ENCODE measurements at places on chromosomes 1 and 21. TPM values are rescaled to one million over a fixed set of nuclear protein-coding genes. Genes with fewer than 3 reads are reported as not detected.
A peak's percentile ranks its signal among the peaks of the same experiment; 100 is the strongest.

- H3K4me3 ChIP-seq, result no peak overlapping the region
- H3K36me3 ChIP-seq, result peaks cover 24% of the 10 kb centered on the region
- DNase-seq, result no peak
- H3K4me1 ChIP-seq, result peaks cover 15% of the 10 kb centered on the region
- no peak overlapping the region for H3K27ac ChIP-seq
Observed at GRCh38 chr1:30875916-30876315, 32.6 kb downstream of the SDC3 start.

FCGR3A gene
- 14.2 TPM for total RNA-seq

DNA sequence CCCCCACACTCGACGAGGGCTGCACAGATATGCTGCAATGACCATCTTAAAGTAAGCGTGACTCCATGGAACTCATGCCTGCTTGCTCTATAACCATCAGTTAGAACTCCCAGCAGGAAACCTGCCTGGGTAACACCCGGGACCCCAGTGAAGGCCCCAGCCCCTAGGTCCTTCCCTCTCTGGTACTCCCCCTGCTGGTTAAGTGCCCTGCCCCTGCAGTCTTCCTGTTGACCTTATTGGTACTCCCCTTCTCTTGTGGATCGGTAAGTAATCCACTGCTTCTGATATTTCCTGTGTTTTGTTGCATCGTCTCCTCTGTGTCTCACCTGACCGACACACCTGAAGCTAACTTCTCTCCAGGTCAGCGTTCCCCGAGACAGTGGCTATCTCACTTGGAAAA is 104.8 kb upstream of the COG2 start:
- H3K27me3 ChIP-seq, result no peaks in the 10 kb centered on the region
- H3K4me3 ChIP-seq, result no peak overlapping the region
- H3K36me3 ChIP-seq, result no peaks in the 10 kb centered on the region
- DNase-seq, result no peak
- H3K4me1 ChIP-seq, result no peaks in the 10 kb centered on the region
- H3K27ac ChIP-seq, result no peak overlapping the region

RIPPLY3 gene
- total RNA-seq, result not detected

CENPF gene
- 6.4 TPM for total RNA-seq

SFPQ gene
- total RNA-seq, result 197 TPM

DNA sequence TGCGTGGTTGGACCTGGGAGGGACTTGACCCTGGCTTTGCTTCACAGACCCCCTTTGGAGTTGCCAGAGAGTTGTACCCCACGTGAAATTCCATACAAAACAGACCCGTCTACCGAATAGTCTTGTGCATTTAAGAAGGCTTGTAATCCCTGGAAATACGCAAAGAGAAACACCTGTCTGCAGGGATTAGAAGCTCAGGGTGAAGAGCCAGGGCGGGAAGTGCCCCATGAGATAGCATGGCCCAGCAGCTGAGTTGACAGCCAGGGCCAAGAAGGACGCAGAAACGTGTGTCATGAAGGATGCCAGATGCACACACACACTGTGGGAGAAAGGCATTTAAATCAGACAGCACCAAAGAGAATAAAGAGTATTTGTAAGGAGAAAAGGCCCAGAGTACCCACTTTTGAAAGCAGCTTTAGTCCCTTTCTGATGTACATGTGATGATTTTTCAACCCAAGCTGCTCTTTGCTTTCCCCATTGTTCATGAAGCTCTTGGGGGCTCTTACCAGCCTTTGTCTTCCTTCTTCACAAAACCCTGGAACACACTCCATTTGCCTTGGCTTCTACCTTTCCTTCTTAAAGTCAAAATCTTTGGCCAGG is 46.6 kb downstream of the PCP4 start:
- no peak overlapping the region for H3K27ac ChIP-seq
- H3K36me3 ChIP-seq, result no peaks in the 10 kb centered on the region
- H3K27me3 ChIP-seq, result no peaks in the 10 kb centered on the region
- H3K4me1 ChIP-seq, result no peaks in the 10 kb centered on the region
- no peak overlapping the region for H3K4me3 ChIP-seq

PDC gene
- not detected for total RNA-seq

DNA sequence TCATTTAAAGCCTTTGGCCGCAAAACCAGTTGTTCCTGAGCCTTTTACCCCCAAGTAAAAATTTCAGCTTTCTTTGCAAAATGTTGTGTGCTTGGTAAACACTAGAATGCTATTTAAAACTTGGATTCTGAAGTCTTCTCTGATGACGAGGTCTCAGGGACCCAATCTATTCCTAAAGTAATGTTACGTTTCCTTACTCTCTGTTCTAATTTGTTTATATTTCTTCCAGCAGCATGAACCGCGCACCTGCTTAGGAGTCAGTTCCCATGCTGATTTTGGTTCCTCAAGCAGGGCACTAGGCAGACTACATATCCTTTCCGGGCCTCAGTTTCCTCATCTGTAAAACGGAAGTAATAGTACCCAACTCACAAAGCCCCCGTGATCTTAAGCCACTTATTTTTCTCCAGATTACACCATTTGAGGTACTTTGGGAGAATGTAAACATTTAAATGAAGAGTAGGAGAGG is 969 bp upstream of the ALDH4A1 start:
- no peaks in the 10 kb centered on the region for H3K27me3 ChIP-seq
- H3K4me1 ChIP-seq, result peaks cover 48% of the 10 kb centered on the region
- H3K4me3 ChIP-seq, result peak overlapping the region; percentile 75
- H3K27ac ChIP-seq, result peak overlapping the region; percentile 87
- H3K36me3 ChIP-seq, result no peaks in the 10 kb centered on the region
- no peak for DNase-seq

GRCh38 chr1:182713492-182713891 is 29.1 kb upstream of the RGS8 start:
- no peaks in the 10 kb centered on the region for H3K27me3 ChIP-seq
- DNase-seq, result no peak

DNA sequence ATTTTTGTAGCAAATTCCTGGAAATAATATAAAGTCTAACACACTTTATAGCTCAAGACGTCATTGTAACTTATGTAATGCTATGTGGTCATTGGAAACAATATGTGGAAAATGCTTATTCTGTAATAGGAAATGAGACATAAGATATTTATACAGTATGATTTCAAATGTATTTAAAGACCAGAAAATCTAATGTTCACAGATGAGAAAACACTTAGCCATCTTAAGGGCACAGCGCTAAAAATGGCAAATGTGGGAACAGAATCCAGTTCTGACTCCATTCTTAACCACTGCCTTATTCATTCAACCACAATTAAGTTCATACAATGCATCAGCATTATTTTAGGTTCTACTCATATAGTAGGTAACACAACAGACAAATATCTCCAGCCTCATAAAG is 12.5 kb downstream of the CSDE1 start:
- H3K4me3 ChIP-seq, result no peak overlapping the region
- no peak overlapping the region for H3K27ac ChIP-seq
- H3K27me3 ChIP-seq, result no peaks in the 10 kb centered on the region

DNA sequence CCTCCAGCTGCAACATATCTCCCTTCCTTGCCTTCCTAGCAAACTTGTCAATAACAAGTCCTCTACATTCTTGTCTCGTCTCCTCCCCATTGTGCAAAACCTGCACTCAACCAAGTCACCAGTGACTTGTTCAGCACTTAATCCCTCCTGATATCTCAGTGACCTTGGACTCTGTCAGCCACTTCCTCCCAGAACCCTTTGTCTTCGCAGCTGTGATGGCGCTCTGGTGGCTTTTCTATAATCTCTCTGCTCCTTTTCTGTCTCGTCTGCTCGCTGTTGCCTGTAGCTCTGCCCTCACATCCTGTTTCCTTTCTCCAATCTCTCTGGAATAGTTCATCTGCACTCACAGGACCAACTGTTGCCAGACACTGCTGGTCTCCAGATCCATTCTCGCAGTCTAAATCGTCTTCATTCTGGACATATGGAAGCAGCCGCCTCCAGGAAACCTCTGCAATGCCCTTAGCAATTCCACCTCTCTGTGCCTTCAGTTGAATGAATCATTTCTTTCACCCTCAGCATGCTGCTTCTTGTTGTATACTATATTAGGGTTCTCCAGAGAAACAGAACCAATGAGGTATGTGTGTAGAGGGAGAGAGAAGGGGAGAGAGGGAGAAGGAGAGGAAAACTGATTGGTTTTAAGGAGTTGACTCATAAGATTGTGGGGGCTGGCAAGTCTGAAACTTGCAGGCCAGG is 17.4 kb upstream of the IFNAR2 start:
- no peak for DNase-seq
- no peak overlapping the region for H3K4me3 ChIP-seq
- no peak overlapping the region for H3K27ac ChIP-seq
- peaks cover 10% of the 10 kb centered on the region for H3K4me1 ChIP-seq

CLCA4 gene
- 44.0 TPM for total RNA-seq

GRCh38 chr1:221541296-221541695 is 200.6 kb downstream of the DUSP10 start:
- no peaks in the 10 kb centered on the region for H3K4me1 ChIP-seq
- H3K36me3 ChIP-seq, result no peaks in the 10 kb centered on the region
- H3K27me3 ChIP-seq, result no peaks in the 10 kb centered on the region
- no peak for DNase-seq
- no peak overlapping the region for H3K27ac ChIP-seq

DNA sequence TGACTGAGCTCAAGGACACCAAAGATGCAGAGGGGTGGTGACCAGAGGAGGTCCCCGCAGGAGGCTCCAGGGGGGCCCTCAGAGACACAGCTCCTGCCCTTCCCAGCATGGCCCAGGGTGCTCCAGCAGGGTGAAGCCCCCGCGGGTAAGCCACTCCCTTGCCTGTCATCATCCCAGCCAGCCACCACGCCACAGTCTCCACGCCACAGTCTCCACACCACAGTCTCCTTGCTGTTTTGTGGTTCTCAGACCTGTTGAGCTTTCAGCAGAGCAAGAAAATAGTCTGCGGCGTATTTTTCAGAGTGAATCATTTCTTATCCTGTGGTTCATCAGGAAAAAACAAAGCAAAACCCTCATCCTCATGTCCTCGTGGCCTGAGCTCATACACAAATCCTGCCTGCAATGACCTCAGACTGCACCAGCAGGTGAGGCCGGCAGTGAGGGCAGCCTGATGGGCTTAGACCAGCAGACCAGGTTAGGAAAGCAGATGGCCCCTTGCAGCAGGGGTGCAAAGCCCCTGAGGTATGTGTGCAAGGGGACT is 25.7 kb upstream of the ABCG1 start:
- H3K4me1 ChIP-seq, result peaks cover 5% of the 10 kb centered on the region
- peak; percentile 82 for DNase-seq
- no peaks in the 10 kb centered on the region for H3K27me3 ChIP-seq
- H3K4me3 ChIP-seq, result no peak overlapping the region
- no peaks in the 10 kb centered on the region for H3K36me3 ChIP-seq
- no peak overlapping the region for H3K27ac ChIP-seq

TMPRSS2 gene
- total RNA-seq, result 19.9 TPM

GSTM5 gene
- total RNA-seq, result 21.1 TPM

VSIG8 gene
- not detected for total RNA-seq

- H3K27me3 ChIP-seq, result no peaks in the 10 kb centered on the region
- no peaks in the 10 kb centered on the region for H3K4me1 ChIP-seq
- H3K4me3 ChIP-seq, result no peak overlapping the region
- no peak overlapping the region for H3K27ac ChIP-seq
- no peaks in the 10 kb centered on the region for H3K36me3 ChIP-seq
Observed at GRCh38 chr1:232462213-232462612, 167.7 kb downstream of the SIPA1L2 start.

KRTAP10-11 gene
- not detected for total RNA-seq

ESRRG gene
- 0.98 TPM for total RNA-seq

FAM163A gene
- 2.5 TPM for total RNA-seq

- DNase-seq, result no peak
- no peak overlapping the region for H3K27ac ChIP-seq
- no peaks in the 10 kb centered on the region for H3K27me3 ChIP-seq
- H3K36me3 ChIP-seq, result no peaks in the 10 kb centered on the region
- H3K4me1 ChIP-seq, result peaks cover 11% of the 10 kb centered on the region
Observed at GRCh38 chr1:8765198-8765597, 52.2 kb downstream of the RERE start.

- no peak overlapping the region for H3K27ac ChIP-seq
- DNase-seq, result no peak
- peaks cover 11% of the 10 kb centered on the region for H3K4me1 ChIP-seq
- no peak overlapping the region for H3K4me3 ChIP-seq
- H3K36me3 ChIP-seq, result no peaks in the 10 kb centered on the region
Observed at GRCh38 chr1:206666031-206666561, 18.6 kb upstream of the MAPKAPK2 start.

NID1 gene
- total RNA-seq, result 154 TPM

GRCh38 chr1:26780344-26780957 is 7.3 kb upstream of the PIGV start:
- no peak overlapping the region for H3K27ac ChIP-seq
- no peaks in the 10 kb centered on the region for H3K27me3 ChIP-seq
- no peak overlapping the region for H3K4me3 ChIP-seq
- peaks cover 30% of the 10 kb centered on the region for H3K4me1 ChIP-seq
- no peak for DNase-seq

GRCh38 chr1:224193319-224193966 is 10.4 kb downstream of the DEGS1 start:
- no peak overlapping the region for H3K4me3 ChIP-seq
- DNase-seq, result no peak
- no peaks in the 10 kb centered on the region for H3K27me3 ChIP-seq
- H3K36me3 ChIP-seq, result no peaks in the 10 kb centered on the region

GRCh38 chr1:194289569-194290266 is 1103.3 kb upstream of the B3GALT2 start:
- H3K4me3 ChIP-seq, result no peak overlapping the region
- no peaks in the 10 kb centered on the region for H3K27me3 ChIP-seq
- no peak overlapping the region for H3K27ac ChIP-seq
- no peaks in the 10 kb centered on the region for H3K4me1 ChIP-seq
- no peaks in the 10 kb centered on the region for H3K36me3 ChIP-seq
- DNase-seq, result no peak

OVAAL gene
- total RNA-seq, result not detected

TMPRSS3 gene
- 0.25 TPM for total RNA-seq

DNA sequence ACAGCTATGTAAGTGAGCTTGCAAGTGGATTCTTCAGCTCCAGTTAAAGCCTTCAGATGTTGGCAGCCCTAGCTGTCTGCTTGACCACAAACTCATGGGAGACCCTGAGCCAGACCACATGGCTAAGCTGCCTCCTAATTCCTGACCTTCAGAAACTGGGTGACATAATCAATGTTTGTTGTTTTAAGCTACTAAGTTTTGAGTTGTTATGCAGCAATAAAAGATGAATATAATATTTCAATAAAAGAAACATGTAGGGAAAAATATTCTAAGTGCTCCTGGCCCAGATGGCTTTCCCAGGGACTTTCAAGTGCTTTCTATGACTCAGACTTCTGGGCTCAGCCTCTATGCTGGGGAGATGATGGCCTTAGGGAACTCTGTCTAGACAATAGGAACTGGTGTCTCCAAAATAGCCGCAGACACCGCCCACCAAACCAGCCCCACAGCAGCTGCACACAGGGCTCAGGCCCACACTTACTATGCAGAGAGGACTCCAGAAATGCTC is 20.3 kb upstream of the AZIN2 start:
- no peak for DNase-seq
- no peak overlapping the region for H3K4me3 ChIP-seq
- no peaks in the 10 kb centered on the region for H3K4me1 ChIP-seq
- H3K36me3 ChIP-seq, result no peaks in the 10 kb centered on the region
- H3K27ac ChIP-seq, result no peak overlapping the region
- H3K27me3 ChIP-seq, result no peaks in the 10 kb centered on the region

DNA sequence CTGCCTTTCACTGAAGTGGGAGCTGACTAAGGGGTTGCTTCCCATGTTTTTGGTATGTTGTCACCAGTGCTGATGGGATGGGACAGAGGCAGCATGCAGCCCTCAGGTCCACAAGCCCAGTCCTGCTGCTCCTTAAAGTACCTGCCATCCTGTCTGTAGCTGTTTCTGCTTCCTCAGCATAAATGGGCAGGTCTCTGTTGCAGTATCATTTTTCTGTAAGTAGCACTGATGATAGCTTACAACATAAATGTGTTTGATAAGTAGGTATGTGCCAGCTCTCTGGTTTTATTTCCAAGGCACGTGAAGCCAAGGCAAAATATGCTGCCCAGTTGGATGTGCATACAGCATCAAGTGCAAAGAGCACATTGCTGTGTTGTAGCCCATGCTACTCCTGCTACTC is 173.0 kb downstream of the VPS13D start:
- no peaks in the 10 kb centered on the region for H3K27me3 ChIP-seq
- H3K27ac ChIP-seq, result no peak overlapping the region
- H3K4me3 ChIP-seq, result no peak overlapping the region
- H3K36me3 ChIP-seq, result no peaks in the 10 kb centered on the region
